ENCODE measurements at places on chromosomes 1 and 21. TPM values are rescaled to one million over a fixed set of nuclear protein-coding genes. Genes with fewer than 3 reads are reported as not detected.

Gene OR2T35
- not detected for total RNA-seq

Gene TNFRSF9
- total RNA-seq: not detected

Gene PPOX
- total RNA-seq: 26.0 TPM

Gene OR2L2
- not detected for total RNA-seq

Gene DIPK1A
- 10.0 TPM for total RNA-seq

Gene MEX3A
- 10.2 TPM for total RNA-seq

Gene PLA2G2F
- total RNA-seq: 0.30 TPM

Gene FAM72A
- 2.5 TPM for total RNA-seq

DNA sequence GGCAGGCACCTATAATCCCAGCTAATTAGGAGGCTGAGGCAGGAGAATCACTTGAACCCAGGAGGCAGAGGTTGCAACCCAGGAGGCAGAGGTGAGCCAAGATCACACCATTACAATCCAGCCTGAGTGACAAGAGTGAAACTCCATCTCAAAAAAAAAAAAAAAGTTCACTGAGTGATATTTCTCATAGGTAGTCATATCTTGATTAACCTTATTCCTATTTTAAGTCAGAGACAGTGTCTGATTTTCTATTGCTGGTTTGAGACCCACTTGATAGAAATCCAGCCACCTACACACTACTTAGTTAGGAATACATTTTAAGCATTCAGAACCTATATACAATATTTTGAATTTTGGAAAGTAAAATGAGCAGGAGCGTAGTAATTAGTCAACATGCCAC lies 357.4 kb upstream of the ADGRL2 start:
- DNase-seq: no peak
- H3K36me3 ChIP-seq: no peaks in the 10 kb centered on the region
- no peak overlapping the region for H3K27ac ChIP-seq
- H3K4me1 ChIP-seq: no peaks in the 10 kb centered on the region

DNA sequence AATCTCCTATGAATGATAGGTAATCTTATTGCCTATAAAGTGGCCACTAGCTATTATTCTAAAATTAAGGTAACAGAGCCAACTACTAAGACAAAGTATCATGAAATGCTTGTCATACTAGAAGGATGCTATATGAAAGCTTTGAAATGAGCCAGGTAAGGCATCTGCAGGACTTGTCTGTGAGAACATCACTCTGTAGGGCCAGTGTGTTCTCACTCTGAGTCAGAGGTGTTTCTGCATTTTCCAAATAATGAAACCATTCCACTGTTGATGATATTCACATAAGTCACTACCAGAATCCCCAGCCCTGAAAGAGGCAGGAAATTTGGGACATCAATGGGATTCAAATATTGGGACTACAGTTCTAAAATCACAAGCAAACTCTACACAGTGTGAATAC lies 25.8 kb upstream of the GBP5 start:
- H3K27me3 ChIP-seq: no peaks in the 10 kb centered on the region
- DNase-seq: no peak
- H3K4me1 ChIP-seq: no peaks in the 10 kb centered on the region
- H3K27ac ChIP-seq: no peak overlapping the region

DNA sequence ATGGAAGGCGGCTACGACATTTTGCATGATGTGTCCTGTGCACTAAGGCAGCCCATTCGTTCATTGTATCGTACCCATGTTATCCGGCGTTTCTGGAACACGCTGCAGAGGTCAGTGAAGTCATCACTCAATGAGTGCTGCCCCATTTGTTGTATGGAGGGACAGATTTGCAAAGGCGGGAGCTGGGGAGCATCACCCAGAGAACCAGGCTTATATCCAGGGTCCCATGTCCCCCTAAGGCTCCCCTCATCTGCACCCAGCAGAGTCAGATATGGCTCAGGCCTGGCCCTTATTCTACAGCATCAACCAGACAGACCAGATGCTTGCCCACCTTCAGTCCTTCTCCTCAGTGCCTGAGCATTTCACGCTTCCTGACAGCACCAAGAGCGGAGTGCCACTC lies 31.2 kb downstream of the SZT2 start:
- H3K27me3 ChIP-seq: no peaks in the 10 kb centered on the region
- H3K36me3 ChIP-seq: no peaks in the 10 kb centered on the region
- H3K27ac ChIP-seq: no peak overlapping the region
- H3K4me3 ChIP-seq: no peak overlapping the region
- H3K4me1 ChIP-seq: no peaks in the 10 kb centered on the region
- DNase-seq: no peak

- H3K4me3 ChIP-seq: no peak overlapping the region
- DNase-seq: peak; percentile 43
- no peaks in the 10 kb centered on the region for H3K27me3 ChIP-seq
- H3K4me1 ChIP-seq: peaks cover 3% of the 10 kb centered on the region
Observed at GRCh38 chr1:202192770-202193613, 607 bp upstream of the LGR6 start.

- H3K27me3 ChIP-seq: no peaks in the 10 kb centered on the region
- no peak for DNase-seq
- H3K27ac ChIP-seq: no peak overlapping the region
- H3K4me3 ChIP-seq: no peak overlapping the region
Observed at GRCh38 chr1:232650418-232650817, 20.5 kb upstream of the SIPA1L2 start.

- no peaks in the 10 kb centered on the region for H3K36me3 ChIP-seq
- no peaks in the 10 kb centered on the region for H3K4me1 ChIP-seq
- no peak overlapping the region for H3K27ac ChIP-seq
- H3K4me3 ChIP-seq: no peak overlapping the region
- H3K27me3 ChIP-seq: no peaks in the 10 kb centered on the region
Observed at GRCh38 chr21:22573834-22574233, 1575.6 kb downstream of the NCAM2 start.

DNA sequence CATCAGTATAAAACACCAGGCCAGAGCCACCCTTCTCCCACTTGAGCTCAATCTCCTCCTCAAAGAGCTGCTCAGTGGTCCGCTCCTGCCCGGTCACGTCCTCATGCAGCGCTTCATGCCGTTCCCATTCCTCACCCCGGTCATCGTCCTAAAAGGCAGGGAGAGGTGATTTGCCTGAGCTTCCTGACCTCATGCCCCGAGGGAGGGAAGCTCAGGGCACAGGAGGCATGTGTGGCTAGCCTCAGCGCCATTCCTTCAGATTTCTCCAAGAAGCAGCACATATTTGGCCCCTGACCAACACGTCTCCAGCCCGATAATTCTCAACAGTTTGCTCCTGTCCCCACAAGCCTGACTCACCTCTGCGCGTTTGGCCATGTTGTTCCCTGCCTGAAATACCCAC lies 4.2 kb upstream of the GPN2 start:
- DNase-seq: no peak
- H3K4me3 ChIP-seq: no peak overlapping the region
- H3K4me1 ChIP-seq: peaks cover 4% of the 10 kb centered on the region
- no peaks in the 10 kb centered on the region for H3K36me3 ChIP-seq
- H3K27me3 ChIP-seq: no peaks in the 10 kb centered on the region
- no peak overlapping the region for H3K27ac ChIP-seq

- H3K27me3 ChIP-seq: no peaks in the 10 kb centered on the region
- H3K4me1 ChIP-seq: no peaks in the 10 kb centered on the region
- no peak for DNase-seq
- no peaks in the 10 kb centered on the region for H3K36me3 ChIP-seq
- no peak overlapping the region for H3K4me3 ChIP-seq
- no peak overlapping the region for H3K27ac ChIP-seq
Observed at GRCh38 chr1:182662121-182662890, 22.1 kb downstream of the RGS8 start.

Data from ovary (tissue), 10 donors.